ENCODE measurements at places on chromosomes 16 and 17. TPM values are rescaled to one million over a fixed set of nuclear protein-coding genes. Genes with fewer than 3 reads are reported as not detected.

The CCL4 gene
- total RNA-seq, result not detected

- no peak for DNase-seq
Measured at GRCh38 chr17:17824119-17824782, 12.5 kb downstream of the SREBF1 start.

DNA sequence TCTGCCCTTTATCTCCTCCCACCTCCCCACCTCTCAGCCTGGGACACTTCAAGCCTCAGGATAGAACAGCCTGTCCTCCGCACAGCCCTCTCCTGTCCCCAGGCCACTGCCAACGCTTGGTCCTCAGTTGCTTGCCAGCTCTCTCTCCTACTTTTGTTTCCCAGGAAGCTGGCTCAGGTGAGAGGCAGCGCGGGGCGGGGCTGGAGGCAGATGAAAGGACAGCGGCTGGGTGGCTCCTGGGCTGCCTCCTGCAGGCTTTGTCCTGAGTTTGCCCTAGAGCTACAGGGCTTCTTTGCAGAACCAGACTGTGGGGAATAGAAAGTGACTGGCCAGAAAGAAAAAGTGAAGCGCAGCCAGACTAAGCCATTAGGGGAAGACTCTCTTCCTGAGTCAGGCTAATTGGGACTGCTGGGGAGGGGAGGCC is 48.2 kb upstream of the CDC42EP4 start:
- no peak for DNase-seq

GRCh38 chr17:9837551-9838471 is 12.1 kb downstream of the GLP2R start:
- peak; percentile 56 for DNase-seq

The PHLPP2 gene
- total RNA-seq, result 5.6 TPM

The RAB37 gene
- not detected for total RNA-seq

GRCh38 chr17:77746896-77747554 is 211.5 kb upstream of the TNRC6C start:
- no peak for DNase-seq

GRCh38 chr17:32009262-32009542 is 2.0 kb downstream of the LRRC37B start:
- no peak for DNase-seq

DNA sequence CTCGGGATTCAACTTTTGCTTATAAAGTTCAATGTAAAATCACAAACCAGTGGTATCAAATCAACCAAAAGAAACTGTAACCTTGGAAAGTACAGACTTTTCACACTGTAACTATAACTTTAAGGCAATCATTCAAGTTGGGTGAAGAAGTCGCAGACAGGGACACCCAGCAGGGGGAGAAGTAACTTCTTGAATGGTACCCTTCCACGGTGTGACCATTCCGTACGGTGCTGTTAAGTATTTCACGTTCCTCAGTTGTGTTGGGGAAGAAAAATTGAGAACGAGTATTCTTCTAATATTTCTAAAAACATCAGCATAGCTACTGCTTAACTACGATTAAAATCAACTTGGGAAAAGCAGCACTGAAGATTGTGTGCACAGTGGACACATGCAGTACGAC is 55.8 kb downstream of the MYH10 start:
- no peak for DNase-seq

The SPATA32 gene
- total RNA-seq, result not detected

- DNase-seq, result no peak
Measured at GRCh38 chr17:75490173-75490743, 25.1 kb downstream of the CASKIN2 start.

The ELMO3 gene
- 1.5 TPM for total RNA-seq

- no peak for DNase-seq
Measured at GRCh38 chr17:72271603-72272002, 150.8 kb downstream of the SOX9 start.

DNA sequence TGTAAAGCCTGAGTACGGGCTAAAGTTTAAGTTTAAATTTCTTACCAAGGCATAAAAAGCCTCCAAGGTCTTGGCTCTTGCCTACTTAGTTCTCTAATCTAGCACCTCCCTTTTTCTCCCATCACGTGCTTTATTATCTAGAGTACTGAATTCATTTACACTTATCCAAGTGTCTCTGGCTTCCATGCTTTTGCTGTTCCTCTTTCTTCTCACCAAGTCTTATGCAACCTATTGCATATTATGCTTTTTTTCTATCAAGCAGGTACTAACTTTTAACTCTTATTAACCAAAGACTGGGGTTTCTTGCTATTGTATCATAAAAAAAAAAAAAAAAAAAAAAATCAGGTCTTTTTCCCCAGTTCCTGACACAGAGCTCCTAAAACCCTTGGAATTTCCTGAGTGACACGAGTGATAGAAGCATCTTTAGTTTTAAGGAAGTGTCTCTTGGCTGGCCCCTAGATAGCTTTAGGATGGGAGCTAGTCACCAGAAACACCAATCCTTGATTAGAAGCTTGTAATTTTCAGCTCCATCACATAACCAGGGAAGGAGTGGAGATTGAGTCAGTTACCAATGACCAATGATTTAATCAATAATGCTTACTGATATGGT is 44.9 kb downstream of the SSH2 start:
- DNase-seq, result no peak

DNA sequence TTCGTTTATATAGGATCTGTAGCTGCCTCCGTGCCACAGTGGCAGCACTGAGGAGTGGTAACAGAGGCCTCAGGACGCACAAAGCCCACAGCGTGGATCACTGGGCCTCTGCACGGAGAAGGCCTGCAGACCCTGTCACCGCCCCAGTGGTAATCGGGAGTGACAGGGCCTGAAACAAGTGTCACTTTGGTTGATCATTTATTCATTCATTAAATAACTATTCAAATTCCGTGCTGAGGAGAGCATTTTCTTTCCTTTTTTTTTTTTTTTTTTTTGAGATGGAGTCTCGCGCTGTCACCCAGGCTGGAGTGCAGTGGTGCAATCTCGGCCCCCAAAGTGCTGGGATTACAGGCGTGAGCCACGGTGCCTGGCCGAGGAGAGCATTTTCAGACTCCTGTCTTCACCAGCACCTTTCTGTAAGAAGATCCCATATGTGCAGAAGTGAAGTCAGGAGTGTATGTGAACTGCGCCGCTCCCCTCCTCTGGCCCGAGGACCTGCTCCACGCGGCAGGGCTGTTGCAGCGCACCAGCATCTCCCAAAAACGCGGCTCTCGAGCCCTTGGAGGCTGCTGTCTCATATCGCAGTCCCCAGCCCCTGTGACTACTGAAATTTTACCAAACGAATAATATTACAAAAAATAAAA is 44.9 kb upstream of the TRAP1 start:
- DNase-seq, result no peak

The UMOD gene
- total RNA-seq, result not detected

DNA sequence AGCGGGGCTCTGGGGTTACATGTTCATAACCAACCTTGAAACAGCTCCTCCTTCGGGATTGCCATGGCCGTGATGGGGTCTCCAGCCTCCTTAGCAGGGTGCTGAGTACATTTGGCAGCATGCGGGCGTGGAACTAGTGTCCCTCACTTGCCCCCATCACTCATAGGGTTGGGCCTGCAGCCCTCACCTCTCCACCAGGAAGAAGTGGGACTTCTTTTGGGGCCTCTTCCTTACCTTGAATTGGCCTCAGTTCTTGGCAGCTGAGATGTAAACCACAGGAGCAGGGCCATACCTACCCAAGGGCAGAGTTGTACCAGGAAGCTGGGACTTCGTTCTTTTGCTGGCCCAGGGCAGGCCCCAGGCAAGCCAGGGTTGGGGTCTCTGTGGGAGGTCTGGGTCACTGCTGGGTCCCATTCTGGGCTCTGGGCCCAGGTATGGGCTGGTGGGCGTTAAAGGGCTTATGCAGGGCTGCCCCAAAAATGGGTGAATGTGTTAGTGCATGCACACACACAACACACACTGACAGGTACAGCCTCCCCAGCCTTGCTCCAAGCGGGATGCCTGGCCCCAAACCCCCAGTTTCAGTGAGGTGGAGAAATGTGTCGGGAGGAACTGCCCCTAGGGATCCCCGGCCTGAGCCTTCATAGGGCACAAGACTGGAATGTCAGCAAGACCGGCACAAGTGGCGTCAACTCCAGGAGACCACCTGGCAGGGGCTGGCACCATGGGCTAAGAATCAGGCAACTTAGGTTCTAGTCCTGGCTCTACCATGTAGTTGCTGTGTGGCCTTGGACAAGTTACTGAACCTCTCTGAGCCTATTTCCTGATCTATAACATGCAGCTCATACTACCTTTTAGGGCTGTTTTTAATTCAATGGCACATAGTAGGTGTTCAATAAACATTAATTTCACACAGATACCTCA is 3.9 kb upstream of the KRT15 start:
- peak; percentile 57 for DNase-seq

DNA sequence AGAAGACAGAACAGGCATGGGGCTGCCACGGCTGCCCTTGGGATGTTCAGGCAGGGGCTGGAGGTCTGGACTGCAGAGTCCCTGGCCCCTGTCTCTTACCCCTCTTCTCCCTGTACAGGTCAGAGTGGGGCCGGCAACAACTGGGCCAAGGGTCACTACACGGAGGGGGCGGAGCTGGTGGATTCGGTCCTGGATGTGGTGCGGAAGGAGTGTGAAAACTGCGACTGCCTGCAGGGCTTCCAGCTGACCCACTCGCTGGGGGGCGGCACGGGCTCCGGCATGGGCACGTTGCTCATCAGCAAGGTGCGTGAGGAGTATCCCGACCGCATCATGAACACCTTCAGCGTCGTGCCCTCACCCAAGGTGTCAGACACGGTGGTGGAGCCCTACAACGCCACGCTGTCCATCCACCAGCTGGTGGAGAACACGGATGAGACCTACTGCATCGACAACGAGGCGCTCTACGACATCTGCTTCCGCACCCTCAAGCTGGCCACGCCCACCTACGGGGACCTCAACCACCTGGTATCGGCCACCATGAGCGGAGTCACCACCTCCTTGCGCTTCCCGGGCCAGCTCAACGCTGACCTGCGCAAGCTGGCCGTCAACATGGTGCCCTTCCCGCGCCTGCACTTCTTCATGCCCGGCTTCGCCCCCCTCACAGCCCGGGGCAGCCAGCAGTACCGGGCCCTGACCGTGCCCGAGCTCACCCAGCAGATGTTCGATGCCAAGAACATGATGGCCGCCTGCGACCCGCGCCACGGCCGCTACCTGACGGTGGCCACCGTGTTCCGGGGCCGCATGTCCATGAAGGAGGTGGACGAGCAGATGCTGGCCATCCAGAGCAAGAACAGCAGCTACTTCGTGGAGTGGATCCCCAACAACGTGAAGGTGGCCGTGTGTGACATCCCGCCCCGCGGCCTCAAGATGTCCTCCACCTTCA is 11.7 kb downstream of the TUBB3 start:
- no peak for DNase-seq
